ENCODE measurements at places on chromosomes 7 and 10.

- DNase-seq = no peak
Measured at GRCh38 chr7:110307776-110308175, 783.2 kb upstream of the LRRN3 start.

GRCh38 chr7:21407796-21408480, 19.9 kb upstream of the SP4 start:
- DNase-seq = no peak

DNA sequence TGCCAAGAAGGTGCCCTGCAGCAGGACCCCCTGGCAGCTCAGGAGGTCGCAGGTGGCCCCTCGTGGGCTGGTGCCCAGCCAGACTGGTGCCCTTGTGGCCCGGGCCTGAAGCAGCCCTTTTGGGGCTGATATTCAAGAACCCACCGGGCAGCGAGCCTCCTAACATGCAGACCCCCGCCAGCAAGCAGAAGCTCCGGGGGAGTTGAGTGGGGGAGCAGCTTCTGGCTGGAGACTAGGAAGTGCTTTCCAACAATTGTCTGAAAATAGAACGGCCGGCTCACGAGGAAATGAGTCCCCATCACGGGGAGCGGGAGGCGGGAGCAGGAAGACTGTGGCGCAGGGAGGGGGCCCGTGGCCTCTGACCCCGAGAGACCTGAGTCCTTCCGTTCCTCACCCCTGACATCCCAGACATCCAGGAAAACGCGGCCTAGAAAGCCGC, 9.5 kb upstream of the INTS1 start:
- DNase-seq = peak; percentile 26

DNA sequence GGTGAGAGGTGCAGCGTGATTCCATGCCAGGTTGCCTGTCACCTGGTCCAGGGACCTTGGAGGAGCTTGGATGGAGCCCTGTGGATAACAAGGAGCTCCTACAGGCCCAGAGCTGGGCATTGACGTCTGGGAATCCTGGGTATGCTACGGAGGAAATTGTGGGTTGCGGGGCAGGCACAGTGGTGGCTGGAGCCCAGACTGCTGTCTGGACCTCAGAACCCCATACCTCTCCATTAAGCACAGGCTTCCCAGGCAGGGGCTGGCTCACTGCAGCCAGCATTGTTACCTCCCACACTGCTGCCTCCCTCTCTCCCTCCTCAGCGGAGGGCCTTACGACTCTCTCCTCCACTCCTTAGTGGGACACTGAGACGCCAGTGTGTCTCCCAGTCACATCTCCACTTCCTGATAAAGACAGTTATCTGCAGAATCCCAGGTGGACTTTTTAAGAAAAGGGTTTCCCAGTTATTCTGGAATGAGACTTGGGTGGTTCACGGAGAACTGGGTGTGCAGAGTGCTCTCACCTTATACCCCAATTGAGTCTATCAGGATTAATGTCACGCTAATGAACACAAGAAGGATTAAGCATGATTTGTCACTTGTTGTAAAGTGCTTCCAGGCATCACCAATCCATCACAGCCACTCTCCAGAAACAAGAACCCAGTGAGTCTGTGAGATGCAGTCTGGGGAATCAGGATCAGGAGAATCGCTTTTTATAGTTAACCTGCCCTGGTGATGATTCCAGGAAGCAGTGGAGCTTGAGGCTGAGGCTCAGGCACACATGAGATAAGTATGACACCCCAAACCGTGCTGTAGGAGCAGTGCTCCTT, 309.4 kb downstream of the RPS24 start:
- no peak for DNase-seq

DNA sequence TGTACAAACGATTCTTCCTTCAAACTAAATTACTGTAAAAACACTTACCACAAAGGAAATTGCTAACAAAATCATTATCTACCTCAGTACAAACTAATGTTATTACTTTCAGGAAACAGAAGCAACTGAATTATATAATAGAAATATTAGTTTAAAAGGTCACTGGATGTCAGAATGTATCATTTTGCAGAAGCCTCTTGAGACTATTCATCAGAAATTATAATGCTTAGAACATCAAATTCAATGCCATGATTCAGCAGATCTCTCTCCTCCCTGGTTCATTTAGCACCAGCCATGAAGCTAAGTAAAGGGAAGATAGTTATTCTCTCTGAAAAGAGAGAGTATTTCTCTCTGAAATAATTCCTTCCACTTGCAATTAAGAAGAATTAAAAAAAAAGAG, 223.3 kb downstream of the IMMP2L start:
- DNase-seq = no peak

- peak; percentile 54 for DNase-seq
Measured at GRCh38 chr7:80244206-80244916, 109.7 kb downstream of the GNAI1 start.

GRCh38 chr10:80526218-80526617, 11.5 kb upstream of the SH2D4B start:
- no peak for DNase-seq

GRCh38 chr10:70729763-70730357, 55.3 kb downstream of the TBATA start:
- DNase-seq = peak; percentile 49

GRCh38 chr7:2544541-2545188, 10.7 kb downstream of the BRAT1 start:
- DNase-seq = no peak

DNA sequence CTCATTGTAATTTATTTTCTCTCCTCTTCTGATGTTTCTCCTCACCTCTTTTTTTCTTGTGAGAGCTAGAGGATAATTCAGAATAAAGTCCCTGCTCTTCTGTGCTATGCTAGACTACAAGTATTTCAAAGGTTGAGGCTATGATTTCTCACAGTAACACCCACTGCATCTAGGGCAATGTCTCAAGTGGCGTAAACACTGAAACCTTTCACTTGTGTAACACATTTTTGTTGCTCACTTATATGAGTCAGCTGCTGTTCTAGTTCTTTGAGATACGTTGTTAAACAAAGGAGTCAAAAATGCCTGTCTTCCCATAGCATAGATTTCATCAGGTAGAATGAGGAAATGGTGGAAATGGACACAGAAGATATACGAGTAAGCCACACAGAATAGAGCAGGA, 305.1 kb upstream of the PITRM1 start:
- peak; percentile 89 for DNase-seq

DNA sequence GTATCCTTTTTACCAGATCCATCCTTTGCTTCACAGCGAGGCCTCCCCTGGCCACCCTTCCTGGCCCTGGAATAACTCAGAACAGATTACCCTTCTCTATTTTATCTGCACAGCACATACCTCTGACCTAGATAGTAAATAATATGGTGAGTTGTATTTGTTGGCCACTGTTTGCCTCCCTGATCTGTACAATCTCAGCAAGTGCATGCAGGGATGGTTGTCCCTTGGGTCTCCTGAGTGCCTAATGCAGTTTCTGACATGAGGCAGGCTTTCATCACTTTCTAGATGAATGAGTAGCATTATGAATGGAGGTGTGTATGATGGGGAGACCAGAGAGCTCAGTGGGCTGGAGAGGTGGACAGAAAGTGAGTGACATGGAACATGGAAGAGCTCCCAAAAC, 525.1 kb upstream of the IGFBP3 start:
- no peak for DNase-seq

- peak; percentile 12 for DNase-seq
Measured at GRCh38 chr10:29585488-29585976, 49.2 kb downstream of the SVIL start.

GRCh38 chr10:10053051-10053450, 964.6 kb upstream of the CELF2 start:
- DNase-seq = no peak

DNA sequence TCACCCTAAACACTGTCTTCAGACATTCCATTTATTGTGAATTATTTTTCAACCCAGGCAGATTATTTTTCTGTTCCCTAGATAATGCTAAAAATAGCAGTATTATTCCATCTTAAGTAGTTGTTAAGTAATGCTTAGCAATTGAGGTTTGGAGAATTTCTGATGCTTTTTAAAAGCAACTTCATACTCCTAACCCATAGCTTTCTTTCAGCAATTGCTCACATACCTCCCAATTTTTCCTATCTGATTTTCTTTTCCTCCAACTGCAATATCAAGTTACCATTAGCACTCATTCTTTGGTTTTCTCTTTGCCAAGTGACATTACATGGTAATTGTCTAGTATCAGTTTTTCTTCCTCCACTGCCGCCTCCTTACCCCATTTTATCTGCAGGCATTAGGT, 104.7 kb downstream of the GPR85 start:
- no peak for DNase-seq

Measured in cardiac muscle cell (in vitro differentiated cells and primary cell).